ENCODE measurements at places on chromosomes 4 and X. TPM values are rescaled to one million over a fixed set of nuclear protein-coding genes. Genes with fewer than 3 reads are reported as not detected.

GRCh38 chr4:143558823-143559756, 45.6 kb downstream of the SMARCA5 start:
- DNase-seq, result peak; percentile 81

Gene TMA16
- total RNA-seq, result 49.0 TPM

DNA sequence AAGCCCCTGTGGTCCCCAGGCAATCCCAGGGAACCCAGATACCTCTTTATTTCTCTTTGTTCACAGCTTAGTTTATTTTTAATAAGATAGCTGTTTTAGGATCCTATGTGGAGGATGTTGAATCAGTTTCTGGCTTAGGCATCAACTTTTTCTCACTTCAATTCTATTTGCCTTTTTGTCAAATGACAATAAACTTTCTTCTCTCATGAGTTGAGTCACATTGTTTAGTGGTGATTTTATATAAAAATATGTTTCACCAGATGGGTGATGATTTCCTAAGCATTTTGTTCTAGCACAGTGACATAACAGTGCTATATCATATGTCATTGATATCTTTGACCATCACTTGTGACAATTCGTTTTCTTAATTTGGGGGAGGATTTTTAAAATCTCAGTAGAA, 198.1 kb upstream of the PUDP start:
- DNase-seq, result no peak

Gene TMPRSS11A
- total RNA-seq, result not detected

- no peak for DNase-seq
Observed at GRCh38 chr4:181364504-181364903, 878.7 kb upstream of the TENM3 start.

Gene PRKG2
- total RNA-seq, result 0.86 TPM

- DNase-seq, result no peak
Observed at GRCh38 chrX:149848855-149849254, 32.1 kb upstream of the MAGEA8 start.

Gene SMARCA1
- 0.73 TPM for total RNA-seq

DNA sequence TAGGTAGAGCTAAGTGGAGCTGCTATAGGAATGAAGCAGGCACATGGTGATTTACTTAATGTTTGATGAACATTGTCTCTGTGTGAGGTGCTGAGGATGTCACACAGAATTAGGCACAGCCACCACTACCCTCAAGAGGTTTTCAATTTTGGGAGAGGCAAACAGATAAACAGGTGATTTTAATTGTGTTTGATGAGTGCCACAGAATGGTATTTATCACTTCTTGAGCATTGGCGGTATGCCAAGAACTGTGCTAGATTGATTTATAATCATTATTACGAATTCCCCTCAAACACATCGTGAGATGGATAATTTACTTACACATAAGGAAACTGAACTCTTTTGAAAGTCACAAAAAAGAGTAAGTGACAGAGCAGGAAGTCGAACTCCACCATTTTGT, 74.8 kb downstream of the FREM3 start:
- no peak for DNase-seq

DNA sequence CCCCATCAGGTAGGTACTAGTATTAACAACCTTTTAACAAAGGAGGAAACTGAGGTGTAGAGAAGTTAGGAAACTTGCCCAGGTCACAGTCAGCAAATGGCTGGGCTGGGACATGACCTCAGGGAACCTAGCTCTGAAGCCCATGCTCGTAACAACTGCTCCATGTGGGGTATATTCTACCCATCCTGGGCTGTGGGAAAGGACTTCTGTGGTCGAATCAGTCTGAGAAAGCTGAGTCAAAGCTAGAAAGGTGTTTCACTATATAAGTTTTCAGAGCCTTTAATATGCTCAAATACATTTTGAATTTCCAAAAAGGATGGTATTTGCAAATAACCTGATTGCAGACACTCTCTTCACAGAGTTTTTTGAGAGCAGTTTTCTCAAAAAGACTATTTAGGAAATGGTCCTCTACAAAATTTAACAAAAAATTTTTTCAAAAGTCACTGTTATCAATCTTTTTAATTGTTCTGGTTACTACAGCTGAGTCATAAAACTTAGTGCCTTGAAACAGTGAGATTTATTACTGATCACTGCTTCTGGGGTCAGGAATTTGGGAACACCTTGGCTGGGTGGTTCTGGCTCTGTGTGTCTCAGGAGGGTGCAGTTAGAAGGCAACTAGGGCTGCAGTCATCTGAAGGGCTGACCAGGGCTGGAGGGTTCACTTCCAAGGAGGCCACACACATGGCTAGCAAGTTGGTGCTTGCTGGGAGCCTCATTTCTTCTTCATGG, 53.6 kb downstream of the NSG1 start:
- no peak for DNase-seq

DNA sequence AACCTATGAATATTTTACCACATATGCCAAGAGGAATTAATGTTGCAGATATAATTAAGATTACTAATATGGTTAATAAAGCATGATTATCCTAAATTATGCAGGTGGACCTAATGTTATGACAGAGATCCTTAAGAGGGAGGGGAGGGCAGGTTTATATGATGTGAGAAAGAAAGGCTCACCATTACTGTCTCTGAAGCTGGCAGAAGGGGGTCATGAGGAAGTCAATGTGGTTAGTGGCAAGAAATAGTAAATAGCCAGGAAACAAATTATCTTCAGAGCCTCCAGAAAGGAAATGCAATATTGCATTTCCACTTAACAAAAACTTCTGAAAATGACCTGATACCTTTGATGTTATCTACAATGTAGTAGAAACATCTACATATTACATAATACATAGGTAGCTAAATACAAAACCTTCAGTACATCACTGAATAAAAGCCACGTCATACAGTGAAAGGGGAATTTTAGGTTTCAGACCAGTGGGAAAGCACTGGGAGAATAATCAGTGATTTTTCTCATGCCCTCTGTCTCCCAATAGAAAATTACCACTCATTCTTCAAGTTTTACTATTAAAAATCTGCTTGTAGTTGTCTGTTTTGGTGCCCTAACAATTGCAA, 609.2 kb downstream of the SPOCK3 start:
- DNase-seq, result no peak

DNA sequence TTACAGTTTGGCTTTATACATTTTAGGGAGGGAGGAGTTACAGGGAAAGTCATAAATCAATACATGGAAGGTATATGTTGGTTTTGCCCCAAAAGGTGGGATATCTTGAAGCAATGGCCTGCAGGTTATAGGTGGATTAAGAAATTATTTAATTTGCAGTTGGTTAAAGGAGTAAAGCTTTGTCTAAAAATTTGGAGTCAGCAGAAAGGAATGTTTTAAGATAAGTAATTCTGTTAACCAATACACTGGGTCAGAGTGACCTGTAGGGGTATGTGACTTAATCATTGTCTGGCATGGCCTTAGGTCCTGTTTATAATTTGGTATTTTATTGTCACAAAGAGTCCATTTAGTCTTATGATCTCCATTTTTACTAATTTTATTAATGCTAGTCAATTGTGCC, 115.0 kb downstream of the AGTR2 start:
- DNase-seq, result no peak

GRCh38 chr4:82718162-82718940, 80.2 kb downstream of the SCD5 start:
- DNase-seq, result no peak

GRCh38 chr4:105181259-105181658, 34.6 kb downstream of the TET2 start:
- DNase-seq, result no peak

GRCh38 chrX:40875476-40875875, 140.1 kb upstream of the MED14 start:
- DNase-seq, result no peak

Measured in B cell (primary cell).